ENCODE measurements at places on chromosomes 3 and 15. TPM values are rescaled to one million over a fixed set of nuclear protein-coding genes. Genes with fewer than 3 reads are reported as not detected.

ACKR2 gene
- 1.7 TPM for total RNA-seq

MESP1 gene
- under 0.01 TPM for total RNA-seq

GABRB3 gene
- 2.6 TPM for total RNA-seq

ASTE1 gene
- total RNA-seq: 5.1 TPM

KLHL40 gene
- total RNA-seq: not detected

FGF12 gene
- total RNA-seq: 0.24 TPM

DYNLT2B gene
- 13.0 TPM for total RNA-seq

OR5K2 gene
- not detected for total RNA-seq

NLGN1 gene
- 0.21 TPM for total RNA-seq

MAGEL2 gene
- not detected for total RNA-seq

RTP1 gene
- total RNA-seq: not detected

CYP11A1 gene
- total RNA-seq: not detected

EPHB3 gene
- 26.3 TPM for total RNA-seq

CNBP gene
- total RNA-seq: 475 TPM

TM4SF1 gene
- total RNA-seq: 277 TPM

CLDN16 gene
- 1.3 TPM for total RNA-seq

SYNPR gene
- total RNA-seq: not detected

BOC gene
- 0.72 TPM for total RNA-seq

VWA5B2 gene
- total RNA-seq: not detected

ANKRD63 gene
- total RNA-seq: not detected

WHAMM gene
- total RNA-seq: 6.3 TPM

IL17RD gene
- 2.1 TPM for total RNA-seq

GPD1L gene
- total RNA-seq: 23.4 TPM

LSG1 gene
- total RNA-seq: 44.5 TPM

SHC4 gene
- total RNA-seq: 1.9 TPM

MEX3B gene
- 0.64 TPM for total RNA-seq

SSUH2 gene
- 0.24 TPM for total RNA-seq

RLBP1 gene
- 0.96 TPM for total RNA-seq

FBXW12 gene
- not detected for total RNA-seq

PLCL2 gene
- 1.3 TPM for total RNA-seq

OXTR gene
- 1.7 TPM for total RNA-seq

TM6SF1 gene
- 2.8 TPM for total RNA-seq

BNC1 gene
- total RNA-seq: 69.3 TPM

GOLGA6L7 gene
- total RNA-seq: not detected

ENTPD3 gene
- total RNA-seq: 8.2 TPM

TLR9 gene
- under 0.01 TPM for total RNA-seq

BSN gene
- under 0.01 TPM for total RNA-seq

HTR3E gene
- total RNA-seq: not detected

TICRR gene
- total RNA-seq: 0.21 TPM

ALDH1A2 gene
- total RNA-seq: 2.7 TPM

GLDN gene
- 0.21 TPM for total RNA-seq
